ENCODE measurements at places on chromosomes 4 and X.

DNA sequence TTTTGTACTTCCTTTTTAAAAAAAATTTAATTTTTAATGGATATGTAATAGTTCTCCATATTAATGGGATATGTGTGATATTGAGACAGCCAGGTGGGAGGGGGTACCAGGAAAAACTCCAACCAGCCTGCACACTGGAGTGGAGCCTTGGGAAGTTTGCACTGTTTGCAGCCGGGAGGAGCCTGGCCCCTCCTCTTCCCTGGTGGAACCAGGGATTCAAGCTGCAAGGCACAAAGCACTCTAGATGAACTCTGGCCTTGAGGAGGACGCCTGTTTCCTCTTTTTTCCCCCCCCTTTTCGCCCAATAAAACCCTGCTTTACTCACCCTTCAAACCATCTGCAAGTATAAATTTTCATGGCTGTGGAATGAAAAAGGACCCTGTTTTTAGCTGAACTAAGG is 48.2 kb upstream of the GC start:
- no peak for ATAC-seq

- no peak for ATAC-seq
These were observed 164.2 kb upstream of the PITX2 start for GRCh38 chr4:110787109-110787508.

DNA sequence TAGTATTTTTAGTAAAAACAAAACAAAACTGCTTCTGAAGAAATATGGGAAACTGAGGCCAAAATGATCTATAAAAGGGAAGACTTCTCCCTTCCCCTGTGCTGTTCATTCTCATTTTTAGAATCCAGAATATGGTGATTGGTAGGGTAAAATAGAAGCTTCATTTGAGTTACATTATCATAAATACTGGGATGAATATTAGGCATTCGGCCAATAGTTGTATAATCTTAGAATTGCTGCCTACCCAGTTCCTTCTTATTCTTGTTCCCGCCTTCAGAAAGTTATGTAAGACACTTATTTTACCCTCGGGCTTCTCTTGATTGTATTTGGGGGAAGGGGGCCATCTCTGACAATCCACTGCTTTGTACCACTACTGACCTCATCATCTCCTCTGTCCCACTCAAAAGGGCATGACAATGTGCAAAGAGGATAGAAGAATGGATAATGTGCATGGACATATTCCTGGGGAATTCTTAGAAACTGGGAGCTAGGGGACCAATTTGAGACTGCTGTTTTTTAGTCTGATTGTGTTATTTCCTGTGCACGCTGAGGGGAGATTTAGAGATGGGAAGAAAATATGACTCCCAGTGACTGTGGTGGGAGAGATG is 588 bp downstream of the ART3 start:
- no peak for ATAC-seq

- ATAC-seq = no peak
These were observed 225.8 kb downstream of the STK32B start for GRCh38 chr4:5277079-5277478.

- ATAC-seq = peak; percentile 44
These were observed 154.9 kb upstream of the EPHA5 start for GRCh38 chr4:65825116-65825753.

DNA sequence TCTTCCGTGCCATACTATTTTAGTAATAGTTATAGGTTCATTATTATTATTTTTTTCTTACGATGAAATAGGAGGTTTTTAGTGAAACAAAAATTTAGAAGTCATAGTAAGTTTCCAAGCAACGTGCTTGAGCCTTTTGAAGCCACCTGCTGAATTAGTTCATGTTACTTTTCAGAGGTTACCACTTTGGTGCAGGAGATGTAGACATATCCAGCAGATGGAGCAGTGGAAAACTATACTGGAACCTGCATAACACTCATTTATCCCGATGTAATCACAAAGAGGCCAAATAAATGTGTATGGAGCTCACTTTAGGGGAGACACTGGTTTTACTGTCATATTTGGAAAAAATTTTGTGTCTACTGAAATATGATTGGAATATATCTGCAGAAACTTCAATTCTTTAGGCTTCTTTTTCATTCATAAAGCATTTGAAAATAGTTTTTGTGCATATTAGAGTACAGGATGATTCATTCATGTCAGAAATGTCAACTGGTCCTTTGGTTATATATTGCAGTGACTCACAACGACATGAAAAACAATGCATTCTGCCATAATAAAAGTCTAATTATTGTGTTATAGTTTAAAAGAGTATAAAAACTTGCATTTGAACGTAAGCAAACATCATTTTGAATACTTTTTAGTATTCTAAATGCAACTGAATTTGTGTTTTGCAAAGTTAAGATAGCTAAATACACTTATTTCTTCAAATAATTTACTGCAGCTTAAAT is 2182.9 kb upstream of the TENM3 start:
- no peak for ATAC-seq

GRCh38 chrX:33906971-33907370 is 225.1 kb downstream of the FAM47A start:
- no peak for ATAC-seq

DNA sequence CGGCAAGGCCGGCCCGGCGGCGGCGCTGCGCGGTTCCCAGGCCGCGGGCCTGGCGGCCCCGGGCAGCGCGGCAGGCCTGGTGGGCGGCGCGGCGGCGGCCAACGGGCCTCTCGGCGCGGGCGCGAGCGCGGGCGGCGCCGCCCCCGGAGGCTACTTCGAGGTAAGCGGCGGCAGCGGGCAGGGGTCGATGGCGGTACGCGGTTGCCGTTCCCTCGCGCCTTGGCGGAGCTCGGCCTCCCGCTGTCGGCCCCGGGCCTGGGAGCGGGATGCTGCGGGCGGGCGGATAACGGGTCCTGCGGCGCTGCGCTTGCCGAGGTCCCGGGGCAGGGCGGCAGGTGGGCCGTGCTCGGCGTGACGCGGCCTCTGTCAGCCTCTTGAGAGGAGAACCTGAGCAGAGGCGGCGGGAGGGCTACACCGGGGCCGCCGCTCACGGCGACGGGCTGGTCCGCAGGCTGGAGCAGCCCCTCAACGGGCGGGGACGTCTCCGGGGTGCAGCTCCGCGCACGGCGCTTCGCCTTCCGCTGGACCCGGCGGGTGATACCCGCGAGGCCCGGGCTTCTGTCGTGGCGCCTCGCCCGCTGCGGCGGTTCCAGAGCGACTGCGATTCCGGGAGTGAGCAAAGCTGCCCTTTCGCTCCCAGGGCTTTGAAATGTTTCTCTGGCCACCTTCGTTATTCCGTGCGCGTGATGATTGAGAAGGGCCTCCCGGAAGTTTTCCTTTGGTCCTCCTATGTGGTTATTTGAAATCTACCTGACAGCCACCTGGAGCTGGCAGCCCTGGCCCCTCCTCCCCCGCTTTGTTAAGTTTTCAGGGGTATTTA is 774 bp downstream of the FAM193A start:
- peak; percentile 1 for ATAC-seq

GRCh38 chrX:19805046-19805690 is 82.2 kb downstream of the SH3KBP1 start:
- ATAC-seq = no peak

GRCh38 chr4:74658116-74658515 is 136.2 kb downstream of the BTC start:
- ATAC-seq = no peak

- ATAC-seq = no peak
These were observed 47.1 kb upstream of the CLNK start for GRCh38 chr4:10731690-10732089.

GRCh38 chrX:18753631-18754030 is 46.2 kb downstream of the PPEF1 start:
- no peak for ATAC-seq

GRCh38 chr4:8675383-8675782 is 82.8 kb downstream of the CPZ start:
- peak; percentile 37 for ATAC-seq
